Activated CD4-positive, alpha-beta T cell treated with anti-CD3 and anti-CD28 coated beads, Interleukin-2, amount 50 U/mL, for 4 hours (primary cell): ENCODE measurements at places on chromosomes 13 and 19.
A peak's percentile ranks its signal among the peaks of the same experiment; 100 is the strongest.

DNA sequence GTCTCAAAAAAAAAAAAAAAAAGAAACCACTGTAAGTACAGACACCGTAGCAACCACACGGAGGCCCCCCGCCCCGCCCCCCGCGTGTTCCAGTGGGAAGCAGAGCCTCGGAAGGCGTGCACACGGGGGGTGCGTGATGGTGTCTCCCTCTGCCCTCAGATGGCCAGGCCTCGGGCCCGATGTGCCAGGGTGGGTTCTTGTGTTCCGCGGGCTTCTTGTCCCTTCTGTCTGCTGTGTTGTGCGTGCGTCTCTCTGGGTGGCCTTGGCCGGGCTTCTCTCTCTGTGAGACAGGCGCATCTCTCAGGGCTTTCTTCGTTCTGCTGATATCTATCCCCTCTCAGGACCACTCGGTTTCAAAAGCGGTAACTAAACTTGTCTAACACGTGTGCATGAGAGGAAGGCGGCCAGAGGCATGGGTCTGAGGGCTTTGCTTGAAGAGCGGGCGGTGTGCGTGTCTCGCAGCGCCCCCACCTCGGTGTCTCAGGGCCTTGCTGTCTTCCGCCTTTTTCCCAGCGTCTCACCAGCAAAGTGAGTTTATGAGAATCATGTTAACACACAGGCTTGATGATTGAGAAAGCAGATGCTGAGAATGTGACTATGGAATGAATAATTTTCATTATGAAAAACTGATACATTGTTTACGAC is 12.6 kb downstream of the ATP11A start:
- no peak for DNase-seq

- no peak for DNase-seq
Measured at GRCh38 chr13:74158028-74158427, 23.8 kb upstream of the KLF12 start.

- no peak for DNase-seq
Measured at GRCh38 chr13:113917096-113917495, 53.2 kb upstream of the GAS6 start.

DNA sequence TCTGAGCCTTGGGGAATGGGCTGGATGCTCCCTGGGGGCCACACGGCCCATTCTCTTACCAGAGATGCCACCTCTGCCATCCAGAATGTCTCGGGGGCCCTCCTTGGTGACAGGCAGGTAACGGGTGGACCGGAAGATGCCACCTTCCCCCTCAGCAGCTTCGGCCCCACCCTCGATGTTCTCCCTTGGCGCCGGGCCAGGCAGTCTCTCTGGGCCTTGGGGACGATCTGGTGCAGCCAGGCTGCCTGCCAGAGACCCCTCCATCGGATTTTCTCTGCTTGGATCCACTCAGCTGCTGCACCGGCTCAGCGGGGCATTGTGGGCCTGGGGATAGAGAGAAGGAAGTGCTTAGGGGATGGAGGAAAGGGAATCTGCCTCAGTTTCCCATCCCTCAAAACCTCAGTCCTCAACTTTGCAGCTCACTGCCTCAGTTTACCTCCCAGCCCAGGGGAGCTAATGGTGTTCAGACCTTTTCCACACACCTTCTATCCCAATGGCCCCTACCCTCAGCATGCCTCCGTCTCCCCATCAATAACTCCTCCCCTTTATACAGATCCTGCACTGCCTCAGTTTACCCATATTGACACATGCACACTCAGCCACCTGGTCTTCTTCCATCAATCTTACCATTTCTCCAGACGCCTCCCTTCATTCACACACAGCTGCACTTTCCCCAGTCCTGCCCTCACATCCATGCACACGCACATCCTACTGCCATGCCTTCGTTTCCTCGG is 1.5 kb downstream of the WIZ start:
- DNase-seq = no peak

GRCh38 chr13:65461590-65461989 is 1768.5 kb downstream of the PCDH9 start:
- no peak for DNase-seq

DNA sequence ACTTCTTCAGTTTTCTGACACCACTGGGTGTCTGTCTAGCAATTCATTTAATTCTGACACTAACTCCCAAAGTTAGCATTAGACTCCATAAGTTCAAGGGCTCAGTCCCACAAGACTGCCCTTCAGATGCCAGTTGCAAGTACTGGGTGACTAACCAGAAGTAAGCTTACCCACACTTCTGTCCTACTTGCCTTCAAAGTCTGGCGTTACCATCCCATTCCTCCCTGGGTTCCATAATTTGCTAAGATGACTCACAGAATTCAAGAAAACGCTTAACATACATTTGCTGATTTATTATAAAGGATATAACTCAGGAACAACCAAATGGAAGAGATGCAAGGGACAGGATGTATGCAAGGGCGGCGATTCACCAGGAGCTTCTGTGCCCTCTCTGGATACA is 45.5 kb upstream of the NPAS1 start:
- DNase-seq = no peak

GRCh38 chr13:89688918-89689317 is 1658.6 kb upstream of the MIR17HG start:
- no peak for DNase-seq

GRCh38 chr13:28333204-28333881 is 161.6 kb downstream of the FLT1 start:
- DNase-seq = no peak

GRCh38 chr19:53908106-53908934 is 758 bp upstream of the CACNG7 start:
- peak; percentile 19 for DNase-seq

DNA sequence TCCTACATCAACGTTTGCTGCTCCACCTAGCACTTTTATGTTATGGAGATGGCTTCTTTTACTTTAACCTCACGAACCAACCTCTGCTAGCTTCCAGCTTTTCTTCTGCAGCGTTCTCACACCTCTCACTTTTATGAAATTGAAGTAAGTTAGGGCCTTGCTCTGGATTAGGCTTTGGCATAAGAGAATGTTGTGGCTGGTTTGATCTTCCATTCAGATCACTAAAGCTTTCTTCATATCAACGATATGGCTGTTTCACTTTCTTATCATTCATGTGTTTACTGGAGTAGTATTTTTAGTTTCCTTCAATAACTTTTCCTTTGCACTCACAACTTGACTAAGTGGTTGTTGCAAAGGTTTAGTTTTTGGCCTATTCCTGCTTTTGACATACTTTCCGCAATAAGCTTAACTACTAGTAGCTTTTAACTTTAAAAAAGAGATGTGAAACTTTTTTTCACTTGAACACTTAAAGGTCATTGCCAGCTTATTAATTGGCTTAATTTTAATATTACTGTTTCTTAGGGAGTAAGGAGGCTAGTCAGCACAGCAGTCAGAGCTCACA is 60.0 kb upstream of the SPRY2 start:
- DNase-seq = no peak

- no peak for DNase-seq
Measured at GRCh38 chr13:113875837-113876281, 12.0 kb upstream of the GAS6 start.

DNA sequence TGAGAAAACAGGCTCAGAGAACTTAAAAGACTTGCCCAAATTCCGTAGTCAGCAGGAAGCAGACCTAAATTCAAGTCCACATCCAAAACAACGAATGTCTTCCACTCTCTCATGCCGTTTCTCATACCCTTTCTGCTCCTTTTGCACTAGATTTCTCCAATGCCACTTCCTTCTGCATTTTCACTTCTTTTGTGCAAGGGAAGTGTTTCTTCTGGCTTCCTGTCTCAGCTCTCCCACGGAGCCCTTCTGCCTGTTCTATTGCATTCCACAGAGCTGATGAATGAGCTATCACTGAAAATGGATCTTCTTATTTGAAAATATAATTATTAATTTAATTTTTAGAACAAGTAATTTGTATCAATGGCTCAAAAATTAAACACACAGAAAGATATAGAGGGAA is 56.1 kb upstream of the STK24 start:
- no peak for DNase-seq

GRCh38 chr19:3456925-3457527 is 23.3 kb downstream of the SMIM24 start:
- no peak for DNase-seq

- DNase-seq = no peak
Measured at GRCh38 chr13:45861322-45861721, 9.8 kb upstream of the SIAH3 start.

- DNase-seq = no peak
Measured at GRCh38 chr13:30551189-30551588, 66.5 kb upstream of the USPL1 start.

GRCh38 chr13:38210928-38211596 is 138.6 kb upstream of the UFM1 start:
- DNase-seq = no peak

DNA sequence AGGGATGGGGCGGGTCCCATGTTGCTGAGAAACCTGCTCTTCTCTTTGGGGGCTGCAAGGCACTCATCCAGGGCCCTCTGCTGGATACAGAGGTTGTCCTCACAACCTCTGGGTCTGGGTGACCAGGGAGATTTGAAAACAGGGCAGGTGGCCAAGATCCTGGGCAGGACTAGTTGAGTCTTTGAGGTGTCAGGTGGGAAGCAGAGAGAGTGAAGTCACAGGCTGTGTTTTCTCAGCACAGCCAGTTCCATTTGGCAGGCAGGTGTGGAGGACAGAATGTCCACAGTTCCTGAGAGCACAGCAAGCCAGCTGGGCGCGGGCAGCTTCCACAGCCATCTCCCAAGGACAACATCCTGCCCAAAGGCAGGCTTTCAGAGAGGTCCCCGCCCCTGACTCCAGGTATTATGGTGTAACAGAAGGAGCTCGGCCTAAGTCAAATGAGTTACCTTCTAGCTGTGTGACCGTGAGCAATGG is 118.8 kb downstream of the NUFIP1 start:
- no peak for DNase-seq

DNA sequence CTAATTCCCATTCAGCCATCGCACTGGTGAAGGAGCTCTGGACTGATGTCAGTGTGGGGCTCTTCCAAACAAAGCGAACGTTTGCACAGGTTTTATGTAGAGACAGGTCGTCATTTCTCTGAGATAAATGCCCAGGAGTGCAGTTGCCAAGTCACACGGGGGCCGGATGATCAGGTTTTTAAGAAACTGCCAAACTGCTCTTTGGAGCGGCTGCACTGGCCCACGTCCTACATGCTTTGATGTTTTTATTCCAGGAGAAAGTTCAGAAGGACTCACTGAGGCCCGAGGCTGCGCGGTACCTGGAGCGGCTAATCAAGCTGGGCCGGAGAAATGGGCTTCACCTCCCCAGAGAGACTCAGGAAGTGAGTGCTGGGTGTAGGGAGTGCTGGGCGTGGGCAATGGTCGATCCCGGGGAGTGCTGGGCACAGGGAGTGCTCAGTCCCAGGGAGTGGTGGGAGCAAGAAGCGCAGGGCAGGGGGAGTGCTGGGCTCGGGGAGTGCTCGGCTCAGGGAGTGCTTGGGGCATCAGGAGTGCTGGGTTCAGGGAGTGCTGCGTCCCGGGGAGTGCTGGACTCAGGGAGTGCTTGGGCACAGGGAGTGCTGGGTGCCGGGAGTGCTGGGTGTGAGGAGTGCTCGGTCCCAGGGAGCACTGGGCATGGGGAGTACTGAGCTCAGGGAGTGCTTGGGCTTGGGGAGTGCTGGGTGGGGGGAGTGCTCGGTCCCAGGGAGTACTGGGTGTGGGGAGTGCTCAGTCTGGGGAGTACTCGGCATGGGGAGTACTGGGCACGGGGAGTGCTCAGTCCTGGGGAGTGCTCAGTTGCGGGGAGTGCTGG is 10.7 kb downstream of the THOP1 start:
- DNase-seq = no peak

DNA sequence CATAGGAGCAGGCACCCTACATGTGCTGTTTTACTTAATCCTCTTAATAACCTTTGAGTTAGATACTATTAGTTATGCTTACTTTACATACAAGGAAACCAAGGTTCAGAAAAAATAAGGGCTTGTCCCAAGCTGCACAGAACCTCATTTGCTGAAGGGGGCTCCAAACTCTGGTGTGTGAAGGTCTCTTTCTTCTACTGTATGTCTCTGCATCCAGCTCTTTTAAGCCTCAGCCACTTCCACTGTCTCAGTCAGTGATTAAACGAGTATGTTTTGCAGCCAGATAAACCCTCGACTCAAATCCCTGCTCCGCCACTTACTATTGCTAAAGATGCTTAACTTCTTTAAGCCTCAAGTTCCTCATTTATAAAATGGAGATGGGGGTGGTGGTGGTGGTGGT is 112.4 kb upstream of the WASF3 start:
- DNase-seq = no peak

GRCh38 chr13:65468628-65469027 is 1761.5 kb downstream of the PCDH9 start:
- no peak for DNase-seq

DNA sequence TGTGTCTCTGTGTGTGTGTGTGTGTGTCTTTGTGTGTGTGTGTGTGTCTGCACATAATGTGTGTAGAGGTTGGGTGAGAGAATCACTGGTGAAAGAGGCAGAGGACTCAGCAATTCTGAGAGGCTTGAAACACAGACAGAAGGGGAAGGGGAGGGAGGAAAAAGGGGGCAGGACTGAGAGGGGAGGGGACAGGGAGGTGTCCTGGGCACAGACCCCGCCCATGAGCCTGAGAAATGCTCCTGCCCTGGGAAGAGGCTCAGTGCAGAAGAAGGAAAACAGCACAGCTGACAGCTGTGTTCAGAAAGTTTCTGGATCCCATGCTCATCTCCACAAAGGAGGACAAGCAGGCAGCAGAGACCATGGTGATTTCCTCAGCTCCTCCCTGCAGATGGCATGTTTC is 59.1 kb upstream of the CEACAM8 start:
- DNase-seq = no peak

- DNase-seq = no peak
Measured at GRCh38 chr13:44814836-44815235, 174.4 kb downstream of the NUFIP1 start.

DNA sequence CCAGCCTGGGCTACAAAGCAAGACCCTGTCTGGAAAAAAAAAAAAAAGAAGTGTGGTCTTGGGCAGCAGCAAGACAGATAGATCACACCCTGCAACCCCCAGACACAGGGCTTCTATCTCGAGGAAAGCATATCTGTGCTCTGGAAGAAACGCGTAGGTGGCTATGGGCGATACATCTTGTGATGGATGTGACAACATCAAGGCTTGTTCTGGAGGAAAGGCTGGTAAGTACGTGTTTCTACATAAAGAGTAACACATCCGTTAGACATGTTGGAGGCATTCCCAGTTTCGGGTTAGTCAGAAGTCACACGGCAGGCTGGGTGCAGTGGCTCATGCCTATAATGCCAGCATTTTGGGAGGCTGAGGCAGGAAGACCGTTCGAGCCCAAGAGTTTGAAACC is 6.6 kb upstream of the DHDH start:
- DNase-seq = no peak

DNA sequence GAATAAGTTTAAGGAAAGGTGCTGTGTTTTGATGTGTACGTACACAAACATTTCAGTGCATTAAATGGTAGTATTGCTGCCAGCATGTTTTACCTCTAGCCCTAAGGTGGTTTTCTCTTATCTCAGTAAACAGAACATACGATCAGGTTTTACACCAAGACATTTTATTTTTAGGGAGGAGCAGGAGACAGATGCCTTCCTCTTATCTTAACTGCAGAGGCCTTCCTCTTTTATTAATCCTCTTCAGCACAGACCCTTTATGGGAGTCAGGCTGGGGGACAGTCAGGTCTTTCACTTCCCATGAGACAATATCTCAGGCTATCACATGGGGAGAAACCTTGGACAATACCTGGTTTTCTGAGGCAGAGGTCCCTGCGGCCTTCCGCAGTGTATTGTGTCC is 14.9 kb upstream of the ZNF611 start:
- DNase-seq = no peak

GRCh38 chr13:93690139-93690538 is 463.5 kb downstream of the GPC6 start:
- DNase-seq = no peak
